Fibroblast of skin of right quadriceps (primary cell): ENCODE measurements at places on chromosomes 4 and X.

DNA sequence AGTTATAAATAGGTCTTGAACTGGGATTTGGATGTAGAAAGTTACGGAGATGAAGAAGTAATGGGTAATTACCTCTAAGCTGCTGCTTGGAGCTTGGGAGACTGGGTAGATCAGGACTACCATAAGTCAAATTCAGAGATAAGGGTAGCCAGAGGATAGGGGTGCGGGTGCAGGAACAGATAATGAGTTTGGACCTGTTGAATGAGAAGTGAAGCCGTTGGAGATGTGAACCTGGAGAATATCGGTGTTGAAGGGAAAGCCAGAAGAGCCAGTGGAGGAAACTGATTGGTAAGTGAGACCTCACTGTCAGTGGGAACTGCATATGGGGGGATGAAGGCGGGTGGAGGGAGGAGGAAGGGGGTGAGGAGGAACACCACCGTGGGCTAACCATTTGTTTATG lies 618 bp upstream of the FOXO4 start:
- no peak for DNase-seq

DNA sequence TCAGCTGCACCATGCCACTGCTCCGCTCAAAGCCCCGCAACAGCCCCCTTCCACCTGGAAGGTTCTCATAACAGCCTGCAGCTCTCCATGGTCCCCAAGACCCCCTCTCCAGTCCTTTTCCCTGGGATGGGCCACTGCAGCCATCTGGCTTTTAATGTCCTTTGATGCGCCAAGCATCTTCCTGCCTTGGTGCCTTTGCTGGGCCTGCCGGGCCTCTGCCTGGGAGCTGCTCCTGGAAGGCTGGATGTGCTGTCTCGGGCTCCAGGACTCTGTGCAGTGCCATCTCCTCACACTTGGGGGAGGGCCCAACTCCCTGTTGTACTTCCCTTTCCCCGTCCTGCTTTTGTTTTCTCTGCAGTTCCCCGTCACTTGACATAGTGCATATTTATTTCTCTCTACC lies 60.3 kb downstream of the TAPT1 start:
- DNase-seq, result no peak

- DNase-seq, result no peak
These were observed 260.8 kb upstream of the VCX start for GRCh38 chrX:7582191-7582590.

GRCh38 chr4:54363037-54363436 lies 133.9 kb downstream of the PDGFRA start:
- no peak for DNase-seq

DNA sequence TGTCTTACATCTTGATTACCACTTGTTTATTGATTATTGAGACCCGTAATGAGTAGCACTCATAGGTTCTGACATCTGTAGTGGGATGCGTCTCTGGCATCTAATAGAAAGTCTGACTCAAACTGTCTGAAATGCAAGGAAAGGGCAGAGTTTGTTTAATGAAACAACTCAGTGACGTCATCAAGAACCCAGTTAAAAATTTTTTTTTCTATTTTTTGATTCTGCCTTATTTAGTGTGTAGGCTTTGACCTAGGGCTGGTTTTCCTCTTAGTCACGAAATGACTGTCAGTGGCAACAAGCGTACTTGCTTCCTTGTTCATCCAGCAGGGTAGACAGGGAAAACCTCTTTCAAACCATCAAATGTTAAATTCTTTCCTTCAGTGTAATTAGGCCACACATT lies 3.1 kb upstream of the CDKL5 start:
- peak; percentile 93 for DNase-seq

- peak; percentile 84 for DNase-seq
These were observed 12.1 kb downstream of the HTRA3 start for GRCh38 chr4:8281519-8282133.

DNA sequence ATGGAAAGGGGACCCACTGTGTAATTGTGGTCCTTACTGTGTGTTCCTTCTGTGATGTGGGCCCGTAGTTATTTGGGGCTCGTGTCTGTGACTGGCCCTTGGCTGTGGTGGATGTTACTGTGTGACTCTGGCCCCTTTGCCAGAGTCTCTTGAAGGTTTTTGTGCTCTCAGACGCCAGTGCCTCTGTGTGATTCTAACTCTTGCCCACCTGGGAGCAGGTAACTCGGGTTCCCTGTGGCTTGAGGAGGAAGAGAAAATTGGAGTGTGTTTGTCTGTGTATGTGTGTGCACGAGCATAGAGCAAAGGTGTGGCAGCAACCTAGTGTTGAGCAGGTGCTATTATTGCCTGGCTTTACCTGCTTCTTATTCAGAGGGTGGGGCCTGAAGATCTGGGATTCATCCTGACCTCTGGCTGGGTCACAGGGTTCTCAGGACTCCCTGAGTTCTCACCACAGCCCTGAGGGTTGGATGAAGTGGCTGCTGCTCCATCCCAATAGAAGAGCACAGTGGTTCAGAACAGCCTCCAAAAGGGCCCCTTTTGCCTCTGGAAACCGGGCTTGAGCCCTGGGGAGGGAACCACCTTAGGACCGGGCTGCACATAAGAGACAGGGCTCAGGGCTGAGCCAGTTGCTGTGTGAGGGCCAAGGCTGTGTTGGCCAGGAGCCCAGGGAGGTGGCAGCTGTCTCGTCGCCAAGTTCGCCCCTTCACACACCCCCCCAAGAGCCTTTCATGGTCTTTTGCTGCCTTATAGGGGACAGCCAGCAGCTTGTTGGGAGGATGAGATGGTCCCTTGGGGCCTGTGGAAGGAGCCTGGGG lies 1.3 kb downstream of the RBM10 start:
- no peak for DNase-seq

DNA sequence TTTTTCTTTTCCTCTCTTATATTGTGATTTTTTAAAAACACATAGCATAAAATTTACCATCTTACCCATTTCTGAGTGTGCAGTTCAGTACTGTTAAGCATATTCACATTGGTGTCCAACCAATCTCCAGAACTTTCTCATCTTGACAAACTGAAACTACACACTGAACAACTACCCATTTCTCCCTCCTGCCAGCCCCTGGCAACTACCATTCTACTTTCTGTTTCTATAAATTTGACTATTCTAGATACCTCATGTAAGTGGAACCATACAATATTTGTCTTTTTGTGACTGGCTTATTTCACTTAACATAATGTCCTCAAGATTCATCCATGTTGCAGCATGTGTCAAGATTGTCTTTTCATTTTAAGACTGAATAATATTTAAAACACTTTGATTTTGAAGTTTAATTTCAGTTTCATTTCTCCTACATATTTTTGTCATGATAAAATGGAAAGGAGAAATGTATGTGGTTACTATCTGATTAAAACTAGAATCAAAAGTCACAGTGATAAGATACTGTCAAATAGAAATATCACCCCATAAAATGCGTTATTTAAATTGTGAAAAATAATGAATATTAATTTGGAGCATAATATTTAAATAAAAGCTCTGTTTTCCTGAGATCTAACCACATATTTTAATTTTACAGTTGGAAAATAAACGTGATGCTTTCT lies 122.8 kb downstream of the DIPK2B start:
- no peak for DNase-seq

- DNase-seq, result peak; percentile 0
These were observed 89.8 kb upstream of the ARMCX2 start for GRCh38 chrX:101749436-101749835.

GRCh38 chr4:154367659-154368058 lies 123.9 kb downstream of the DCHS2 start:
- no peak for DNase-seq

DNA sequence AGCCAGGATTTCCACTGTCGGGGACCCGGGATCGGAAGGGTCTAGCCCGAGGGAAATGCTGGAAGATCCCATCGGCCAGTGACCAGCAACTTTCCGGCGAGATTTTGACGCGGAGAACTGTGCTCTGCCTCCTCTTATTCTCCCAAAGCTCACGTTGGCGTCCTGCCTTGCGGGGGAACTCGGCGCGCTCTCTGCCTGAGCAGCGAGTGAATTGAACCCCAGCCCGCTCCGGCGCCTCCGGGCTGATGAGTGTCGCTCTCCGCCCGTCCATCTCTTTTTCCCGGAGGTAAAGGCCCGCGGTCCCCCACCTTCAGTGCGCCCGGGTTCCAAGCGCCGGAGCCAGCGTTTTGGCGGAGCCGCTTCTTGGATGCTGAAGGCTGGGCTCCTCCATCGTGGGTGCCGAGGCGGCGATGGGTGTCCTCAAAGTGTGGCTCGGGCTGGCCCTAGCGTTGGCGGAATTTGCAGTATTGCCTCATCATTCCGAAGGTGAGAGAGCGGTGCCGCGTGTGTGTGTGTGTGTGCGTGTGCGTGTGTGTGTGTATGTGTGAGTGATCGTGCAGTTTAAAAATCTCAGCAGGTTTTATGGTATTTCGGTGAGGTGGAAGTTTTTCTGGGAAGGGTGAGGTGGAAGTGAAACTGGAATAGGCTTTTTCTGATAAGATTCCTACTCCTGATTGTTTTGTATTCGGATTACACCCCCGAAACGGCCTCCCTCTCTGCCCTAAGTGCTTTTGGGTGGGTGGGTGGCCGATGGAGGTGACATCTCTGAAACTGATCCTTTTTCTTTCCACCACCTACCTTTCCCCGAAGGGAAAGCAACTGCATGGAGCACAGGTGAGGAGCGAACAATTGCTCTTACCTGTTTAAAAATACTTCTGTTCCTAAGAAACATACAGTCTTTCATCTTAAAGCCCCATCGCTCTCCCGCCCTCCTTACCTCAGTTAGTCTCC lies 752 bp downstream of the FRAS1 start:
- peak; percentile 46 for DNase-seq

- DNase-seq, result no peak
These were observed 74.1 kb upstream of the BMP3 start for GRCh38 chr4:80956421-80956820.
